ENCODE measurements at places on chromosomes 6 and 20. TPM values are rescaled to one million over a fixed set of nuclear protein-coding genes. Genes with fewer than 3 reads are reported as not detected.

CDKN1A gene
- 87.3 TPM for total RNA-seq

DNA sequence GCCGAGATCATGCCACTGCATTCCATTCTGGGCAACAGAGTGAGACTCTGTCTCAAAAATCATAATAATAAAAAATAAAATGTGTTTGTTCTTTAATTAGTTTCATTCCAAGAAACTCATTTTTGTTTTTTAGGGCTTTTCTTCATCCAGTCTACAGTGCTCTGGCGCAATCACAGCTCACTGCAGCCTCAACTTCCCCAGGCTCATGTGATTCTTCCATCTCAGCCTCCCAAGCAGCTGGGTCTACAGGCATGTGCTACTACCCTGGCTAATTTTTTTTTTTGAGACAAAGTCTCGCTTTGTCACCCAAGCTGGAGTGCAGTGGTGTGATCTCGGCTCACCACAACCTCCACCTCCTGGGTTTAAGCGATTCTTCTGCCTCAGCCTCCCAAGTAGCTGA is 143.6 kb upstream of the JARID2 start:
- H3K36me3 ChIP-seq: no peaks in the 10 kb centered on the region
- no peak overlapping the region for H3K27ac ChIP-seq
- no peaks in the 10 kb centered on the region for H3K27me3 ChIP-seq
- no peak for ATAC-seq
- H3K4me3 ChIP-seq: no peak overlapping the region

DNA sequence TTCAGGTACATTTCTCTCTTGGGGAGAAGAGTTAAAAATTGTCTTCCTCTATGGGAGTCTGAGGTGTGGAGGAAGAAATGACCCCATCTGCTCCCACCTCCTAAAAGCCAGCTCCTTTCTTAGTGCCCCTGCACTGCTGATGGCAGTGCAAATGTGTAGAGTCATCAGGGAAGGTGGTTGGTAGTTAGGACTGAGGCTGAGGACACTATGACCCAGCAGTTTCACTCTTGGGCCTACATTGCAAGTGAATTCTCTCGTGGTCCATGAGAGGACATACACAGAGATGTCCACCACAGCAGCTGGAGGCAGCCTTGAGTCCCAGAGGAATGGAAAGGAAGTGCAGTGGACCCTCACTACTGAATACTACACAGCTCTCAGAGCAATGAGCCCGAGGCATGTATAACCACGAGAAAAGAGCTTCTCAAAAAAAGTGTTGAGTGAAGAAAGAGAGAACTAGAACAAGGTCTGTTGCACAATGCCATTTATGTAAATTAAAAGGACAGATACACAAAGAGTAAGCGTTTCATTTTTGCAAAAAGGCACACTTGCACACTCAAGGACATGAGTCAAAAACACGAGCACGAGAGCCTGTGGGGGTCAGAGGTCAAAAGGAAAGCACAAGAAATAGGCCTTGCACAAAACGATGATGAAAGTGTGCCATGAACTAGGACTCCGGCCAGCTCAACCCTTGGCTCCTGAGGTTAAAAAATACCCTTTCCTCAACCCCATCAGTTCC is 308.2 kb upstream of the PRND start:
- no peaks in the 10 kb centered on the region for H3K4me1 ChIP-seq
- no peak overlapping the region for H3K4me3 ChIP-seq
- no peak overlapping the region for H3K27ac ChIP-seq
- H3K36me3 ChIP-seq: no peaks in the 10 kb centered on the region
- no peak for ATAC-seq

- peaks cover 7% of the 10 kb centered on the region for H3K4me1 ChIP-seq
- ATAC-seq: no peak
- no peaks in the 10 kb centered on the region for H3K27me3 ChIP-seq
- H3K27ac ChIP-seq: no peak overlapping the region
Measured at GRCh38 chr20:61117725-61118124, 134.3 kb upstream of the CDH4 start.

CDYL gene
- total RNA-seq: 49.5 TPM

DNA sequence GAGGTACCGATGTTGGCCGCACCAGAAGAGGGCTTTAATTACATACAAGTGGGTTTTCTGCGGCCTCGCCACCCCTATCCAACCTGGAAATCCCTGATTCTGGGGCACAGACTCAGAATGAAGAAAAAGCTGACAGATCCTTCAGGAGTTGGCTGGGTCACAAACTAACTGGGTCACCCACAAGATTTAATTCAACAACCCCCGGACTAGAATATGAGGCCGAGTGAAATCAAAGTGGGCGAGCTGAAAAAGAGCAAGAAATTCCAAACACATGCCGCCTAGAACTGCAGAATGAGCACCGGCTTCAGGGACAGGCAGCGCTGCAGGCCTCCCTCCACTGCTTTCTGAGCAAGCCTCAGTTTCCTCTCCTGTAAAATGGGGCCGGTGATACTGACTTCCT is 30.0 kb downstream of the GRM4 start:
- no peaks in the 10 kb centered on the region for H3K4me1 ChIP-seq
- no peaks in the 10 kb centered on the region for H3K36me3 ChIP-seq
- ATAC-seq: no peak
- no peak overlapping the region for H3K4me3 ChIP-seq
- no peak overlapping the region for H3K27ac ChIP-seq
- H3K27me3 ChIP-seq: peaks cover 66% of the 10 kb centered on the region

NRSN1 gene
- 0.47 TPM for total RNA-seq

DNA sequence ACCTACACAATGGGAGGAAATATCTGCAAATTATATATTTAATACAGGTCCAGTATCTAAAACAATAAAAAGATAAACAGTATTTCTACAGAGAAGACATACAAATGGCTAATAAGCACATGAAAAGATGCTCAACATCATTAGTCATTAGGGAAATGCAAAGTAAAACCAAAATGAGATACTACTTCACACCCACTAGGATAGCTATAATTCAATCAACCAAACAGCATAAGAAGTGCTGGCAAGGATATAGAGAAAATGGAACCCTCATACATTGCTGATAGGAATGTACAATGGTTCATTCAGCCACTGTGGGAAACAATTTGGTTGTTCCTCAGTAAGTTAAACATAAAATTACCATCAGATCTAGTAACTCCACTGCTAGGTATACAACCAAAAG is 48.7 kb downstream of the NUDT3 start:
- H3K4me3 ChIP-seq: no peak overlapping the region
- peaks cover 19% of the 10 kb centered on the region for H3K4me1 ChIP-seq
- no peak for ATAC-seq
- H3K36me3 ChIP-seq: no peaks in the 10 kb centered on the region

GRCh38 chr6:150745896-150746295 is 119.6 kb upstream of the MTHFD1L start:
- H3K27me3 ChIP-seq: no peaks in the 10 kb centered on the region
- H3K27ac ChIP-seq: no peak overlapping the region
- H3K36me3 ChIP-seq: no peaks in the 10 kb centered on the region
- H3K4me3 ChIP-seq: no peak overlapping the region
- H3K4me1 ChIP-seq: no peaks in the 10 kb centered on the region
- ATAC-seq: no peak

DNA sequence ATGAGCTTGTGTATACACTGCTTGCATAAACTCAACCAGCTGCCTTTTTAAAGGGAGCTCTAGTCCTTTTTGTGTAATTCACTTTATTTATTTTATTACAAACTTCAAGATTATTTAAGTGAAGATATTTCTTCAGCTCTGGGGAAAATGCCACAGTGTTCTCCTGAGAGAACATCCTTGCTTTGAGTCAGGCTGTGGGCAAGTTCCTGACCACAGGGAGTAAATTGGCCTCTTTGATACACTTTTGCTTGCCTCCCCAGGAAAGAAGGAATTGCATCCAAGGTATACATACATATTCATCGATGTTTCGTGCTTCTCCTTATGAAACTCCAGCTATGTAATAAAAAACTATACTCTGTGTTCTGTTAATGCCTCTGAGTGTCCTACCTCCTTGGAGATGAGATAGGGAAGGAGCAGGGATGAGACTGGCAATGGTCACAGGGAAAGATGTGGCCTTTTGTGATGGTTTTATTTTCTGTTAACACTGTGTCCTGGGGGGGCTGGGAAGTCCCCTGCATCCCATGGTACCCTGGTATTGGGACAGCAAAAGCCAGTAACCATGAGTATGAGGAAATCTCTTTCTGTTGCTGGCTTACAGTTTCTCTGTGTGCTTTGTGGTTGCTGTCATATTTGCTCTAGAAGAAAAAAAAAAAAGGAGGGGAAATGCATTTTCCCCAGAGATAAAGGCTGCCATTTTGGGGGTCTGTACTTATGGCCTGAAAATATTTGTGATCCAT is 15.3 kb downstream of the TNFAIP3 start:
- peaks cover 4% of the 10 kb centered on the region for H3K4me1 ChIP-seq
- H3K4me3 ChIP-seq: no peak overlapping the region
- no peaks in the 10 kb centered on the region for H3K27me3 ChIP-seq

- no peaks in the 10 kb centered on the region for H3K36me3 ChIP-seq
- no peak for ATAC-seq
- no peak overlapping the region for H3K27ac ChIP-seq
- no peaks in the 10 kb centered on the region for H3K4me1 ChIP-seq
Measured at GRCh38 chr6:166497087-166497899, 89.2 kb downstream of the RAMACL start.

DNA sequence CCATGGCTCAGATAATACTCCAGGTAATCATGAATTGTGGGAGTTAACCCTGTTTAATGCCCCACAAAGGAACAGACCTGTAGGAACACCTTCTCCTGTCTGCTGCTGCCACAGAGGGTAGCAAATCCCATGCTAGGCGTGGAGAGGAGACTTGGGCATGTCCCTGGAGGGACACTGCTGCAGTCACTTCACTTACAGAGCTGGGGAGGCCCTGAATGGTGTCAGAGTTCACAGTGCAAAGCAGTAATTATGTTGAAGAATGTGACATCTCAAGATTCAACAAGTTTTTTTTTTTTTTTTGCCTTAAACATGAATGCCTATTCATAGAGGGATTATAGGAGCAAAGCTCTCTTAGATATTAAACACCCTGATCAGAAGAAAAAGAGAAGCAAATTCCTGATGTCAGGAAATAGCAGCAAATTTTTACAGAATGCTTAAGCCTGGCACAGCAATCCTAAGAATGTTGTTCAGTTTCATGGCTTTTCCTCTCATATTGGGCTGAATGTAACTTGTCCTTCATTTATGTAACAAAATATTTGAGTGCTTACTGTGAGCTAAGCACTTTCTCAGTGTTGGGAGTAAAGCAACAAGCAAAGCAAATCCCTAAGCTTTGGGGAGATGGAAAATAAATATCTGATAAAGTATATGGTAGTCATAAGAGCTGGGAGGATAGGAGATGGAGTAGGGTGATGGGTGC is 45.0 kb downstream of the CARMIL1 start:
- H3K27ac ChIP-seq: no peak overlapping the region
- no peaks in the 10 kb centered on the region for H3K27me3 ChIP-seq
- H3K4me1 ChIP-seq: no peaks in the 10 kb centered on the region
- H3K4me3 ChIP-seq: no peak overlapping the region
- H3K36me3 ChIP-seq: no peaks in the 10 kb centered on the region
- no peak for ATAC-seq

DNA sequence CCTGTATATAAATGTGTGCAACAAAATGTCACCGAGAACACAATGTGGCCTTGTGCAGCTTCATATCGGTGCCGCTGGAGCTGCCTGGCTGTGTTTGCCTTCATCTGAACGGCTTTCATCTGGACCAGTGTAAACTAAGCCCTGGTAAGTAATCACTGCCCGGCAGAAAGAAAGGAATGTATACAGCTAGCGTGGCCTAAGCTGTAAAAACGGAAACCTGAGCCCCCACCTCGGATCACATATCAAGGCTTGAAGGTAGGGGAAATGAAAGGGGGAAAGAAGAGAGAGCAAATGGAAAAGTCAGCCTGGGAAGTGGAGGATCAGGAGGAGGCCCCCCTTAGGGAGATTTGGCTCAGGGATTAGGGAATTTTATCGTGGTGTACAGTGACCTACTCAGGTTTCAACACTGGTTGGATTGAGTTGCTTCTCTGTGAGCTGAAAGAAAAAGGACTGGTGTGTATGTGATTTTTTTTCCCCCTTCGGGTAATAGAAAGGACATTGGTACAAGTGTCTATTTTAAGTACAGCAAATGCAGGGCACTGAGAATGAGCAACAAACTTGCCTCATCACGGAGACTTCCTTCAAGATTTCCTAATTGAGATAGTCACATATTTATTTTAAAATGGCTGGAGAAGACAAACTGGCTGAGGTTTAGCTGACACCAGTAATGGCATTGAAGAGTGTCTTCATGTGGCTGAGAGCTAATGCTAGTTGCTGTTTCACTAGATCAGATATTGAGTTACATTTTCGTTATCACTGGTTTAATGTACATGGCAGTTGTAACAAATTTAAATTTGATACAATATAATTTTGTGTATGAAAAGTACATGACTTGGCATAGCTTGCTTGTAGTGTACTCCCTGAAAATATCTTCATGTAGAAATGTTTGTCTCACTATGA is 3.5 kb downstream of the SOBP start:
- peaks cover 16% of the 10 kb centered on the region for H3K4me1 ChIP-seq
- peak overlapping the region; percentile 10 for H3K4me3 ChIP-seq
- H3K27me3 ChIP-seq: no peaks in the 10 kb centered on the region
- no peaks in the 10 kb centered on the region for H3K36me3 ChIP-seq

GRCh38 chr6:126086560-126086959 is 100.2 kb downstream of the TRMT11 start:
- H3K27ac ChIP-seq: no peak overlapping the region
- ATAC-seq: no peak
- peaks cover 9% of the 10 kb centered on the region for H3K36me3 ChIP-seq
- no peaks in the 10 kb centered on the region for H3K27me3 ChIP-seq
- H3K4me1 ChIP-seq: no peaks in the 10 kb centered on the region
- H3K4me3 ChIP-seq: no peak overlapping the region

HDAC2 gene
- total RNA-seq: 55.1 TPM

- peaks cover 7% of the 10 kb centered on the region for H3K27me3 ChIP-seq
- no peaks in the 10 kb centered on the region for H3K4me1 ChIP-seq
- no peak overlapping the region for H3K4me3 ChIP-seq
- no peak for ATAC-seq
- no peak overlapping the region for H3K27ac ChIP-seq
Measured at GRCh38 chr20:23337312-23337711, 13.3 kb upstream of the NXT1 start.

- peaks cover 16% of the 10 kb centered on the region for H3K4me1 ChIP-seq
- H3K27me3 ChIP-seq: no peaks in the 10 kb centered on the region
- H3K27ac ChIP-seq: no peak overlapping the region
- H3K4me3 ChIP-seq: no peak overlapping the region
- peaks cover 35% of the 10 kb centered on the region for H3K36me3 ChIP-seq
- ATAC-seq: no peak
Measured at GRCh38 chr6:3277851-3278416, 19.2 kb downstream of the PSMG4 start.

KIAA0408 gene
- total RNA-seq: 69.6 TPM

VGLL2 gene
- total RNA-seq: not detected

DNA sequence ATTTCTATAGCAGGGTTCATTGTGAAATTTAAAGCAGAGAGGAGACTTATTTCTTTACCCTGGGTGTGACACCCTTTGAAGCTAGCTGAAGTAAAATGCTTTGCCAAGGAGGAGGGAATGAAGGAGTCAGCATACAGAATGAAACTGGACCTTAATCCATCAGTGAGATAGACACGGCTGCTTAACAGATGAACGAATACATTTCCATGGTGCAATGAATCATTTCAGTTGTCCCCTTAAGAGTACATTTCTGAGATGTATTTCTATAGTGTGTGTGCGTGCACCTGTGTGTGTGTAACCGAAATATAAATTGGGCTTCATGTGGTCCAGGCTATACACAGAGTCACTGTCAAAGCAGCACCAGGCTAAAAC is 73.8 kb upstream of the CD93 start:
- H3K27ac ChIP-seq: peak overlapping the region; percentile 72
- no peak overlapping the region for H3K4me3 ChIP-seq
- ATAC-seq: no peak
- H3K36me3 ChIP-seq: no peaks in the 10 kb centered on the region
- H3K27me3 ChIP-seq: no peaks in the 10 kb centered on the region
- no peaks in the 10 kb centered on the region for H3K4me1 ChIP-seq

C6orf15 gene
- total RNA-seq: not detected

All from gastroesophageal sphincter (tissue), 4 donors.